ENCODE measurements at places on chromosomes 5 and 9. TPM values are rescaled to one million over a fixed set of nuclear protein-coding genes. Genes with fewer than 3 reads are reported as not detected.

The MEIKIN gene
- not detected for total RNA-seq

The IFNA13 gene
- not detected for total RNA-seq

The SLC6A19 gene
- total RNA-seq = 0.09 TPM

The AGXT2 gene
- total RNA-seq = not detected

The IRX2 gene
- 17.6 TPM for total RNA-seq
